Pancreas (tissue), 10 donors: ENCODE measurements at places on chromosomes 2 and 18. TPM values are rescaled to one million over a fixed set of nuclear protein-coding genes. Genes with fewer than 3 reads are reported as not detected.
A peak's percentile ranks its signal among the peaks of the same experiment; 100 is the strongest.

- no peak for DNase-seq
Observed at GRCh38 chr2:157318884-157319283, 6.7 kb downstream of the ERMN start.

DNA sequence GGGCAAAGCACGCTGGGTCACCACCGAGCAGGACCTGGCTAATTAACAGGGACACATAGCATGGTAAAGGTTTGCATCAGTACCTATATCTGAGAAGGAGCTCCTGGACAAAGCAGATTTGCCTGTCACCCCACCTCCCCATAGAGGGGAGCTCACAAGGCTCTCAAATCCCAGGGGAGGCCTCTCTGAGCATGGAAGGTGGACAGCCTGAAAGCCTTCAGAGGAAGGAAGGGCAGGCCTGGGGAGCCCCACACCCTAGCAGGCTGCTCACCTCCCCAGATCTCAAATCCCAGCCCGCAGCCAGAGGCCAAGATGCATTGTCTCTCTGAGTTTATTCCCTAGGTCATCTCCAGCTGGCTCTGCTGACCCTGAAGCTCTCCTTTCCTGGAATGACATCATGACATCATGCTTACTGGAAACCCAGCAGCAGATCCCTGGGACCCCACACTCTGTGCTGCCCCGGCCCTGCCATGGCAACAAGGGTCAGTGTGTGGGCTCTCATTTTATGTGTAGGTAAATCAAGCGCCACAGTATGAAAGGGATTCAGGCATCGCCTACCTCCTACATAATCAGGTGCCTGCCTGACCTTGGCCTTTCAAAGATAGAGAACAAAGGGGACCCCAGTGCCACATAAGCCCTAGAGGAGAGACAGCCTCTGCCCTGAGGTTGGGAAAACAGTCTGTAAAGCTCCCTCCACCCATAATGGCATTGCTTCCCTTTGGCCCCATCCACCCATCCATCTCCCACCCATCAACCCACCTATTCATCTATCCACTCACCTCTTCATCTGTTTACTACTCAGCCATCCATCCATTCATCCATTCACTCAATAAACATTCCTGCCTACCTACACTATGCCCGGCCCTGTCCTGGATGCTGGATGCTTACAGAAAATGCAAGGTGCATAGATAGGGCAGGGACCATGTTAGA lies 15.7 kb upstream of the TEX51 start:
- DNase-seq, result no peak

DNA sequence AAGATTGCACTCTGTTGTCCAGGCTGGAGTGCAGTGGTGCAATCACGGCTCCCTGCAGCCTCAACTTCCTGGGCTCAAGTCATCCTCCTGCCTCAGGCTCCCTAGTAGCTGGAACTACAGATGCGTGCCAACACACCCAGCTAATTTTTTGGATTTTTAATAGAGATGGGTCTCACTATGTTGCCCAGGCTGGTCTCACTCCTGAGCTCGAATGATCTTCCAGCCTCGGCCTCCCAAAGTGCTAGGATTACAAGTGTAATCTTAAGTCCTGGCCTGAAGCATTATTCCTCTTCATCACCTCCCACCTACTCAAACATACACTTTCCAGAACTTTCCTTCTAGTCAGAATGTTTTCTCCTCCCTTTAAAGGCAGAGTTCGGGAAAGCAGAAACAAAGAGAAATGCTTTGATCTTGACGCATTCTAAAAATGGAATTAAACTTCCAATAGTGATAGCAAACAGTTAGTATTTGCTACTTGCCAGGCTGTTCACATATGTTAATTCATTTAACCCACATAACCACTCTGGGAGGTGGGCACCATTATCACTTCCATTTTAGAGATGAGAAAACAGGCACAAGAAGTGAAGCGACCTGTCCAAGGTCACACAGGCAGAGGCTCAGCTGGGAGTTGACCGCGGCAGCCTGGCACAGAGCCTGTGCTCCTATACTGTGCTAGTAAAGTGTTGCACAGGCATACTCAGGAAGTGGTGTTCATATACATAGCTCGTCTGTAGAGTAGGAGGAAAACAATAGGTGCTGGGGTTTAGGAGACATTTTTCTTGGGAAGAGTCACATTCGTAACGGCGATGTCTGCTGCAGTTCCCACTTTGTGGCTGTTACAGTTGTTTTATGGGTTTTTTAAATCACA lies 24.6 kb downstream of the TEX44 start:
- DNase-seq, result no peak

- no peak for DNase-seq
Observed at GRCh38 chr2:63735931-63736330, 105.8 kb upstream of the UGP2 start.

DNA sequence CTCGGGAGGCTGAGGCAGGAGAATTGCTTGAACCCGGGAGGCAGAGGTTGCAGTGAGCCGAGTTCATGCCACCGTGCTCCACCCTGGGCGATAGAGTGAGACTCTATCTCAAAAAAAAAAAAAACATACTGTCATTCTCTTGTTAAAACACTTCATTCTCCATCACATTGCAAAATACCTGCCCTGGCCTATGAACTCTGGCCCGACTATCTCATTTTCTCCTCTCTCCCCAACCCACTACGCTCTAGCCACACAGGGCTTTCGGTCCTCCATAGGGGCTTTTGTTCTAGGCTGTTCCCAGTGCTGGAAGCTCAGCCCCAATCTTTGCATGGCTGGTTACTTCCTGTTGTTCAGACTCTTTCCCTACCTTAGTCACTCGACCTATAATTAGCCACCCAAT lies 10.3 kb downstream of the CEP76 start:
- DNase-seq, result no peak

GRCh38 chr2:169073211-169073962 lies 4.0 kb downstream of the DHRS9 start:
- no peak for DNase-seq

- DNase-seq, result no peak
Observed at GRCh38 chr2:143674051-143674450, 544.8 kb downstream of the ARHGAP15 start.

DNA sequence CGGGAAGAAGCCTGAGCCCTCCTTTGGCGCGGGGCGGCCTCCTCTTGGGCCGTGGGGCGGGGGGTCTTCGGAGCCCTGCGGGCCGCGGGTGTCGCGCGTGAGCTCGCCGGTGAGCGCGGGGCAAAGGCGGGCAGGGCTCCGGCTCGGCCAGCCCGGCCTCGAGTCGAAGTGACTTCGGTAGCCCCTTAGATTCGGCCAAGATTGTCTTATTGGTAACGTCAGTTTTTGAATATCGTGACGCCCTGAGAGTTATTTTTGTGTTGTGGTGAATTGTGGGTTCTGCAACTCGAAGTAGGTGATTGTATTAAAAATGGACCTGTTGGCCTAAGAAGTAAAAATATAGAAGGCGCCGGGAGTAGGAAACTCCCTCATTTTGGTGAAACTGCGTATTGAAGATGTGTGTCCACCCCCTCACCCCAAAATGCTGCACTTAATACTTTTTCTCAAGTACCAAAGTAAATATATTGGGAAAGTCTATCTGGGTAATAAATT lies 669 bp downstream of the MARCHF7 start:
- no peak for DNase-seq

GRCh38 chr2:179447839-179448447 lies 183.3 kb upstream of the SESTD1 start:
- no peak for DNase-seq

The RBBP8 gene
- total RNA-seq, result 10.9 TPM

DNA sequence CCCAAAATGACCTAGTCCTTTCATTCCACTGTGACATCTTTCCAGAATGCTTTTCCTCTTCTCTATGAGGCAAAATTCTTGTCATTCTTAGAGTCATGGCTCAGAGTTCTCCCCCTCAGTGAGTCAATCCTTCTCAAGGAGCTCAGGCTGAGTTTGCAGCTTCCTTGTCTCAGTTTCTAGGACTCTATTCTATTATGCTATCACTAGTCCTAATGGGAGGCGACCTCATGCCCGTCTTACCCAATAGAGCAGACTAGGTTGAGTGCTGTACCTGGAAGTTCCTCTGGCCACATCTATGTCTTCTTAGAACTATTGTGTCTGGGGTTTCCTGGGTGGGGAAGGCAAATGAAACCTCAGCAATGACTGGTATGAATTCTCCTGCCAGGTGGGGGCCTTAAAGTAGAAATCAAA lies 51.5 kb downstream of the HAUS1 start:
- DNase-seq, result no peak

The CDK15 gene
- total RNA-seq, result 0.35 TPM

The FOSL2 gene
- 39.1 TPM for total RNA-seq

The GCG gene
- 167 TPM for total RNA-seq

The UBR3 gene
- 26.8 TPM for total RNA-seq

- DNase-seq, result no peak
Observed at GRCh38 chr18:9711361-9712129, 3.4 kb downstream of the RAB31 start.

- DNase-seq, result peak; percentile 2
Observed at GRCh38 chr18:79518028-79518682, 122.4 kb downstream of the NFATC1 start.

The IKZF2 gene
- total RNA-seq, result 7.6 TPM

GRCh38 chr2:126359494-126359893 lies 296.5 kb upstream of the GYPC start:
- no peak for DNase-seq

The CCDC141 gene
- total RNA-seq, result 6.2 TPM

GRCh38 chr2:56749152-56749752 lies 565.5 kb downstream of the CCDC85A start:
- DNase-seq, result no peak

- no peak for DNase-seq
Observed at GRCh38 chr2:7020468-7020867, 103.3 kb downstream of the RNF144A start.

GRCh38 chr2:42124011-42124785 lies 45.0 kb upstream of the EML4 start:
- no peak for DNase-seq

The SKOR2 gene
- not detected for total RNA-seq

GRCh38 chr18:9613550-9614400 lies 584 bp downstream of the PPP4R1 start:
- DNase-seq, result peak; percentile 58

GRCh38 chr2:26757873-26758789 lies 6.0 kb upstream of the SLC35F6 start:
- DNase-seq, result no peak

DNA sequence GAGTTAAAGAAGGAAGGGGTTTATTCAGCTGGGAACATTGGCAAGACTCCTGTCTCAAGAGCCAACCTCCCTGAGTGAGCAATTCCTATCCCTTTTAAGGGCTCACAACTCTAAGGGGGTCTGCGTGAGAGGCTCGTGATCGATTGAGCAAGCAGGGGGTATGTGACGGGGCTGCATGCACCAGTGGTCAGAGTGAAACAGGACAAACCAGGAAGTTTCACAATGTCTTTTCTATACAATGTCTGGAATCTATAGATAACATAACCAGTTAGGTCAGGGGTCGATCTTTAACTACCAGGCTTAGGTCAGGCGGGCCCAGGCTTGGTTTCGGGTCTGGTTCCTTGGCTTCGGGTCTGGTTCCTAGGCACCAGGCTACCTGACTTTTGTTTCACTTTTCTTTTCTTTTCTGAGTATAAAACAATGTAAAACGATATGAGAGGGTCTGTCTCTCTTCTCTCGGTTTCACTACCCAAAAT lies 30.1 kb upstream of the LIPG start:
- DNase-seq, result no peak

The ELP2 gene
- 35.1 TPM for total RNA-seq

- no peak for DNase-seq
Observed at GRCh38 chr2:126804347-126804746, 94.3 kb upstream of the TEX51 start.
